ENCODE measurements at places on chromosomes 1 and 21. TPM values are rescaled to one million over a fixed set of nuclear protein-coding genes. Genes with fewer than 3 reads are reported as not detected.

Gene TSSK3
- polyA plus RNA-seq = 2.0 TPM

Gene NMNAT1
- 5.6 TPM for polyA plus RNA-seq

Gene ADCY10
- polyA plus RNA-seq = not detected

Gene DNMT3L
- polyA plus RNA-seq = 1.4 TPM

Gene C1orf87
- not detected for polyA plus RNA-seq

Gene TNFRSF9
- polyA plus RNA-seq = not detected
